Caki2 (cell line): ENCODE measurements at places on chromosomes 6 and 20. TPM values are rescaled to one million over a fixed set of nuclear protein-coding genes. Genes with fewer than 3 reads are reported as not detected.

DNA sequence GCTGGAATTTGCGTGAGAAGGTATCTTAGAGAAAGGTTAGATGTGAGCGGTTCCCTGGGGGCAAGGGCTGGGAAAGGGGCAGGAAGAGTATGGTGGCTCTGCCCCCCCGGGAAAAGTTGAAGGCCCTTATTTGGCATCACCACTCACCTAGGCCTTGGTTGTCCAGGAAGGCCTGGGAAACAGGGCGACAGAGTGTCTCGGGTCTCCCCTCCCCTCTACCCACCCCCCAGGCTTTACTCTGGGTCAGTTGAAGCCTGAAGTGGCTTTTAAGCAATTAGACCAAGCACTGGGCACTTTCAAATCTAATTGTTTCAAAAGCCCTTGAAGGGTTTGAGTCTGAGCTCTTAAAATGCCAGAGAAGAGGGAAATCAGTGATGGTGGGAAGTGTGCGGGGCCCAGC lies 30.2 kb upstream of the FOXP4 start:
- DNase-seq: no peak

DNA sequence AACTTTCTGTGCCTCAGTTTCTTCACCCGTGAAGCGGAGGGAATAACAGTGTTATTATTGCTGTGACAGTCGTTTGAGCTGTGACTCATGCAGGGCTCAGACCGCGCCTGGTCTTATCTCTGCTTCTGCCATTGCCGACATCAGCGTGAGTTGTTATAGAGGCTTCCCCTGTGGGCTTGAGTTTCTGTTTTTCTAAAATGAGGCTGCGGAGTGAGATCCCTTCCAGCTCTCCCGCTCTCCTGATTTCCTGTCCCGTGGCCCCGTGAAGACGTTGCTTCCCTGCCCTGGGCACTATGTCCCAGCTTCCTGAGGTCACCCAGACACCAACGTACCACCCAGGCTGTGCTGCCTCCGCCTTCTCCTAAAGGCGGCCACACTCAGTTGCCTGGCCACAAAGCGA lies 278.5 kb downstream of the BMP7 start:
- DNase-seq: no peak

Gene CAGE1
- total RNA-seq: not detected in 2 replicates

Gene OR2H2
- total RNA-seq: not detected in 2 replicates

- DNase-seq: no peak
These were observed 37.5 kb upstream of the ADGRF1 start for GRCh38 chr6:47079638-47080037.

Gene BPIFA1
- not detected in 2 replicates for total RNA-seq
